Esophagus squamous epithelium (tissue), 5 donors: ENCODE measurements at places on chromosomes 6 and 20.

DNA sequence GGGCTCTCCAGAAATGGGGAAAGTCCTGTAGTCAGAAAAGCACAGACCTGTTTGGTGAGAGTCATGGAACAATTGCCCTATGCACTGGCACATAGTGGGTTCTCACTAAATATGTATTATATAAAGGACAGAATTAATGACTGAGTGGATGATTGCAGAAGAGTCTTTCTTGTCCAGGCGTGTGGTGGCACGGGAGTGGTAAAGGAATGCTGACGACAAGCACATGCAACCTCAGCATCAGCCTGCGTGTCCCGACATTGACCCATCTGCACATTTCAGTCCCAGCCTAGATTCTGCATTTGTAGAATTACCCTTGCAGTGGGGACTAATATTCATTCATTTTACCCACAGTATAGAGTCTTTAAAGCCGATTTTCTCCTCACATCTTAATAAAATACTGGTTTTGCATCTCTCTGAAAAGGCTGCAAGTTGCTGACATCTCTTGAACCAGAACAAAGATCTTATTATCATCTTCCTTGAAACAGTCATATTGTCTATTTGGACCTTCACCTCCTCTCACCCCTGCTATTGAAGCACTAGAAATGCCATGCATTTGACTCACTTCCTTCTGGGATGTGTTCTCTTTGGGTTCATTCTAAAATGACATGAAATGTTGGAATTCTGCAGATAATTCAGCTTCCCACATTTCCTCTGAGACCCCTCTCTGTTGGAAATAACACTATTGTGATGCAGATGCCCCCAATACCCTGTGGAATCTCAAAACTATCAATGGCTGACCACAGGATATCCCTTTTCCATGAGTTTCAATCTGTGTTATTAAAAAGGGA lies 883.6 kb upstream of the FLRT3 start:
- DNase-seq, result no peak

DNA sequence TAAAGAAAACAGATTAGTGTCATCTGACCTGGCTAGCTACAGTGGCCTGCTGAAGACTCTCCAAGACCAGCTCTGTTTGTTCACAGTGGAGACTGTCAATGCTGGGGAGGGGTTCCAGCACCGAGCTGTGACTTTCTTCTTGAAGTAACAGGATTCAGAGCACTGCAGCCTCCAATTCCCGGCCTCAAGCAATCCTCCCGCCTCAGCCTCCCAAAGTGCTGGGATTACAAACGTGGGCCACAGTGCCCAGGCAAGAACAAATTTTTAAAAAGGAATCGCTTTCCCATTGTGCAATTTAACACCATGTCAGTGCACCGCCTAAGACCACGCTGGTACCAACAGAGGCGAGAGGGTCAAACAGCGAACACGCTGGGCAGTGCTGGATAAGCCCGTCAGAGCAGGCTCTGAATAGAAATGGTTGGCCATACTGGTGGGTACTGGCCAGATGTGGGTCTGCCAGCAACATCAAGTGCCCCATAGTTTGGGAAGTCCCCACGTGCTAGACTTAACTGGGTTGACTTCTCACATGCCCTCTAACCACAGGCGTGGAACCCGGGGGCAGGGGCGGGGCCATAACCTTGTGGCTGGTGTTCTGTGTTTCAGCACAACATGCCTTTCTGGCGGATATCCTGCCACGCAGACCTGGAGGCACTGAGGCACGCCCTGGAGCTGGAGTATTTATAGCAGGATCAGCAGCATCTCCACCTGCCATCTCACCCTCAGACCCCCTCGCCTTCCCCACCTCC lies 168.9 kb downstream of the ZMYND8 start:
- no peak for DNase-seq

GRCh38 chr20:21125072-21125848 lies 622 bp upstream of the KIZ start:
- no peak for DNase-seq

- no peak for DNase-seq
These were observed 46.7 kb upstream of the CARMIL1 start for GRCh38 chr6:25232479-25232878.

GRCh38 chr6:125549202-125549884 lies 200.1 kb upstream of the HEY2 start:
- no peak for DNase-seq

GRCh38 chr6:70651326-70651905 lies 16.3 kb upstream of the SMAP1 start:
- no peak for DNase-seq

DNA sequence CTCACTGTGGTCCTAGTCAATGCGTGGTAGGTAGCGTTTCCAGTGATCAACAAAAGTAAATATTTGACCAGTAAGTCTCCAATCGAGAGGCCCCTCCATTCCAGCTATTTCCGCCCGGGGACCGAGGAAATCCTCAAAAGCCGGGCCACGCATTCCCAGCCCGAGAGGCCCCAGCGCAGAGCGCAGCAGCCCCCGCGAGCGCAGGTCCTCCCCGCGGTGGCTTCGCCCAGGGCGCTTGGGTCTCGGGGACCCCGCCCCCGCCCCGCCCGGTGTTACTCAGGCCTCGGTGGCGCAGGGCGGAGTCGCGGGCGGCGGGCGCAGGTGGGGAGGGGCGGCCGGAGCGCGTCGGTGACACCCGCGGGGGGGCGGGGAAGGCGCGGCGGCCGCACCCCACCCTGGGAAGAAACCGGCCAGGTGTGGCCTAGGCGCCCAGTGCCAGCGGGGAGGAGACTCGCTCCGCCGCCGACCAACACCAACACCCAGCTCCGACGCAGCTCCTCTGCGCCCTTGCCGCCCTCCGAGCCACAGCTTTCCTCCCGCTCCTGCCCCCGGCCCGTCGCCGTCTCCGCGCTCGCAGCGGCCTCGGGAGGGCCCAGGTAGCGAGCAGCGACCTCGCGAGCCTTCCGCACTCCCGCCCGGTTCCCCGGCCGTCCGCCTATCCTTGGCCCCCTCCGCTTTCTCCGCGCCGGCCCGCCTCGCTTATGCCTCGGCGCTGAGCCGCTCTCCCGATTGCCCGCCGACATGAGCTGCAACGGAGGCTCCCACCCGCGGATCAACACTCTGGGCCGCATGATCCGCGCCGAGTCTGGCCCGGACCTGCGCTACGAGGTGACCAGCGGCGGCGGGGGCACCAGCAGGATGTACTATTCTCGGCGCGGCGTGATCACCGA lies at the start of gene DSP:
Gene DSP (plus strand): TSS at position 497 of the 890 bp plus-strand sequence. CDS start 245 bp downstream, at position 742.
- no peak for DNase-seq

GRCh38 chr6:37239950-37240713 lies 17.4 kb upstream of the TBC1D22B start:
- DNase-seq, result no peak

DNA sequence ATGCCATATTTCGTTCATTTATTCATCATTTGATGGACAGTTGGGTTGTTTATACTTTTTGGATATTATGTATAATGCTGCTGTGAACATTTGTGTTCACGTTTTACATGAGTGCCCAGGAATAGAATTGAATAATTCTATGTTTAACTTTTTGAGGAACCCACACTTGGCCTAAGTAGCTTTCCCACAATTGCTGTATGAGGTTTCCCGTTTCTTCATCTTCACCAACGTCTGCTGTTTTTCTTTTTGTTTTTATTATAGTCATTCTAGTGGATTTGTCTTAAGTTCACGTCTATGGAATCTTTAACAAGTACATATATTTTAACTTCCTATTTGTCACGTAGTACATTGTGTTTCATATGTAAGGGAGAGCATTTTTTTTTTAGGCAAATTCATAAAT lies 110.3 kb downstream of the JARID2 start:
- no peak for DNase-seq

DNA sequence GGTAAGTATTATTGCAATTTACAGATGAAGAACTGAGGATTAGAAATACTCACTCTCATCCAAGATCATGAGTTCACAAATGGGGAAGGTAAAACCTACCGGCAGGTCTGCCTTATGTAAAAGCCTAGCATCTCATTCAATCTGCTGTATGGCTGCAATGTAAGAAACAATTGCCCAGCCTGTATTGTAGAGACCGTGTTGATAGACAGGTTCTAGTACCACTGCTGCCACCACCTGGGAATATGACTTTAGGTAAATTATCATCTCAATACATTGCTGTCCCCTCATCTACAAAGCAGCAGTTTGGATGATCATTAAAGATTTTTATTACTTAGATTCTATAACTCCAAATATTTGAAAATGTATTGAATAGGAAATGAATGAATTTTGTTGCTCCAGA lies 23.3 kb upstream of the ARHGAP18 start:
- DNase-seq, result no peak

- no peak for DNase-seq
These were observed 32.1 kb downstream of the DAAM2 start for GRCh38 chr6:39824030-39824926.

- no peak for DNase-seq
These were observed 44.3 kb upstream of the PLCB4 start for GRCh38 chr20:9024606-9025005.

GRCh38 chr6:36897609-36898008 lies 11.9 kb downstream of the C6orf89 start:
- no peak for DNase-seq

DNA sequence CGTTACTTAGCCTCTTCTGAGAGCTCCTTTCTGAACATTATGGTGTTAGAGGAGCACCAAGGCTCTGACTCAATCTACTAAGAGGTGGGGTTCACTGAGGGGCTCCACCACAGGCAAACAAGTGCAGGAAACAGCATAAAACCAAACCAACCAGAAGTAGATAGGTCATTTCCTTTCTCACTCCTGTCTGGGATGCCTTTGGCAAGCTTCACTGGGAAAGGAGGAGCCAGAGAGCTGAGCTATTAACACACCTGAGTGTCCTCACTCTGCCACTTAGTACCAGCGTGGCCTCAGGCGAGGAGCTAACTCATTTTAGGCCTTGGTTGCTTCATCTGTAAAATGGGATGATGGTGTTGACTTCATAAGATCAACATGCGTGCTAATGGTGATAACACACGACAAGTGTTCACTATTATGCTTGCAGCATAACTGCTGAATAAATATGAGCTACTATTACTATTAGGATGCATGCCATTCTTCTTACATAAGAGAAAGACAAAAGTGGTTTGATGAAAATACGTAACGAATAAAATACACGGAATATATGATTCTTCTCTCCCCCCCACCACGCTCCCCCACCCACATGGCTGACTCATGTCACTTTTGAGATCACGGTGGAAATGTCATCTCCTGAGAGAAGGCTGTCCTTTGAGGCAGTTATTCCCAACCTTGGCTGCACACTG lies 185.4 kb downstream of the BCAS1 start:
- no peak for DNase-seq

- DNase-seq, result no peak
These were observed 55.7 kb upstream of the FERMT1 start for GRCh38 chr20:6178537-6178936.

GRCh38 chr20:33431797-33432381 lies 11.7 kb downstream of the SNTA1 start:
- DNase-seq, result no peak

DNA sequence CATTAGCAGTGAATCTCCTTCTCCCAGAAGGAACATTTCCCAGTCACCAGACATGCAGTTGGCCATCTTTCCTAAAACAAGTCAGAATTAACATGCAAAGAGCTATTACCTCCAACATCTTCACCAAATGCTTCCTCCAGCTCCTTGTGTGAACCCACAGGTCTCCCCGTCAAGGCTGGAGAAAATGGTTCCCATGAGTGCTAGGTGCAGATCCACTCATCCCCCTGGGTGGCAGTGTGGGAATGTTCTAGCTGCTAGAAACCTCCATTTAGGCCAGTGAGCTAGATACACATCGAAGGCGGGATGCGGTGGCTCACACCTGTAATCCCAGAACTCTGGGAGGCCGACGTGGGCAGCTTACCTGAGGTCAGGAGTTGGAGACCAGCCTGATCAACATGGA lies 603.9 kb upstream of the SLC35B3 start:
- no peak for DNase-seq

DNA sequence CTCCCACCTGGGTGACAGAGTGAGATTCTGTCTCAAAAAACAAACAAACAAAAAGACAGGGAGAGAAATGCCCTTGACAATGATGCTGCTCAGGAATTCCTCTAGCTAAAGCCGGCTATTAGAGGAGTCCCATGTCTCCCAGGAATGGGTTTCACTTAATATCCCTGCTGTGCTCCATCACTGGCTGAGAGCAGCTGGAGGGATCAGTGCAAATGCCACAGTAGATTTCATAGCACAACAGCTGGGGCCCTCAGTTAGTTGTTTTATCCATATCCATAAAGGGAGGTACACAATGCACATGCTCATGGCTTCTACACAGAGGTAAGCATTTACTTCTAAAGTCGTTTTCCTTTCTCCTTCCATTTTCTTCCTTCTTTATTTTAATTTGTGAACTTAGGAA lies 742.0 kb upstream of the POU3F2 start:
- DNase-seq, result no peak

GRCh38 chr20:43973231-43973630 lies 58.6 kb downstream of the TOX2 start:
- DNase-seq, result no peak

DNA sequence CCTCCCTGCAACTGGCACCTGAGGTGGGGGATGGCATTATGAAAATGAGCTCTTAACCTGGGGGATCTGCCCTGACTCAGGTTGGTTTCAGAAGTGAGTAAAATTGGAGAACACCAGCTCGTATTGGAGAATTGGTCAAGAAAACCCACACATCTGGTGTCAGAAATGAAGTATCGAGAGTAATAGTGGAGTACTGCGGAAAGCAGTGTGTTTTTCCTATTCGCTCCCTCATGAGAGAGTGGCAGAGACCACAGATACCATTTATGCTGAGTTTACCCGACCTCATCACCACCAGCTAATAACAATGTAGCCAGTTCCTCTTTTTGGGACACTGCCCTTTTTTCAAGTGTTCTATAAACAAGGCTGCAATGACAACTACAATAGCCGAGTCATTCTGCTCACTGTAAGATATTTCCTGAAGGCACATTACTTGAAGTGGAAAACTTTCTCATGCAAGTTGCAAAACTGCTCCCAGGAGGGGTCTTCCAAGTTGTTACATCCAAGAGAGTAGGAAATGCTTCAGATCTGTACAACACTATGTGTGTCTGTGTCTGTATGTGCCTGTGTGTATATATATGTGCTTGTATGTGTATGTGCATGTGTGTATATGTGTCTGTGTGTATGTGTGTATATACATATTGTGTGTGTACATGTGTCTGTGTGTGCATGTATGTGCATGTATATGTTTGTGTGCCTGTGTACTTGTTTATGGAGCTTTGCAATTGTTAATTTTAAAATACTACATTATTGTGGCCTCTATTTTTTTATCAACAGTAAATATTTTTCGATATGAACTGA lies 106.0 kb upstream of the CST7 start:
- no peak for DNase-seq

- DNase-seq, result peak; percentile 36
These were observed 1.4 kb upstream of the HIVEP1 start for GRCh38 chr6:12010635-12011275.

- DNase-seq, result no peak
These were observed 59.4 kb downstream of the ME1 start for GRCh38 chr6:83371423-83371822.
